ENCODE measurements at places on chromosomes 12 and 14.

DNA sequence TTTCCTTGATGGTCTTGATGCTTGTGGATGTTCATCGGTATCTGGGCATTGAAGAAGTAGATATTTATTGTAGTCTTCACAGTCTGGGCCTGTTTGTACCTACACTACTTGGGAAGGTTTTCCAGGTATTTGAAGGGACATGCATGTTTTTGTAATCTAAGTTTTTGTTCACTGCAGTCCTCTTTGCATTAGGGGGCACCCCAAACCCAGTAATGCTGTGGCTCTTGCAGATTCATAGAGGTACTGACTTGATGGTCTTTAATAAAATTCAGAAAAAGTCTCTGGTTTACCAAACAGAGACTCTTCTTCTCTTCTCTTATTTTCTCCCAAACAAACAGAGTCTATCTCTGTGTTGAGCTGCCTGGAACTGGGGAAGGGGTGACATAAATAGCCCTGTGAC lies 150.9 kb upstream of the SLC16A7 start:
- no peak for DNase-seq

DNA sequence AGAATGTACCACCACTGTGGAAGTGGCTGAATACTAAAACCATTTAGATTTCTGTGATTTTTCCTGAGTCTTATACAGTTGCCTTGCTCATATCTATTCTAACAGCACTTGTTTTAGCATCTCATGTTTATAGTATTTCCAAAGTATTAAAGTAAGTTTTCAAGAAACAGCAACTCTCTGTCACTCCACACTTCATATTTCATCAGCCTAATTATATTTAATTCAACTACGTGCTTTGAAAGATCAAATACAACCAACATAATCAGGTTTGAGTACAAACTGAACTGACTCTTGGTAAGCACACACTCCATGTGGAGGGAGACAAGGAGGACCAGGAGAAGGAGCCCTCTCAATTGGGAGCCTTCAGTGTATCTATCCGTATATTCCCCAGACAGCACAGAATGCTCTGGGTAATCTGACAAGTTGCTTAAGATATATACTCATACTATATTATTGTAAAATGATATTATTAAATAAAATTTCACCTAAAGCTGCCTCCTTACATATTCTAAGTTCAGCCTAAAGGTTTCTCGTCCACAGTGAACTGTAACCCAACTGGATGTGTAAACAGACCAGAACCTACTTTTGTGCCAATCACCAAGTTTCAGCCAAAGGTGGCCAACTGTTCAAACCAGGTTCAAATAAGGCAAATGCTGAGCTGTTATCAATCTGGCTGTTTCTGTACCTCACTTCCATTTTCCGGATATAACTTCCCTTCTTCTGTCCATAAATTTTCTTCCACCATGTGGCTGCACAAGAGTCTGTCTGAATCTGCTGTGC lies 105.0 kb upstream of the RASSF8 start:
- no peak for DNase-seq

DNA sequence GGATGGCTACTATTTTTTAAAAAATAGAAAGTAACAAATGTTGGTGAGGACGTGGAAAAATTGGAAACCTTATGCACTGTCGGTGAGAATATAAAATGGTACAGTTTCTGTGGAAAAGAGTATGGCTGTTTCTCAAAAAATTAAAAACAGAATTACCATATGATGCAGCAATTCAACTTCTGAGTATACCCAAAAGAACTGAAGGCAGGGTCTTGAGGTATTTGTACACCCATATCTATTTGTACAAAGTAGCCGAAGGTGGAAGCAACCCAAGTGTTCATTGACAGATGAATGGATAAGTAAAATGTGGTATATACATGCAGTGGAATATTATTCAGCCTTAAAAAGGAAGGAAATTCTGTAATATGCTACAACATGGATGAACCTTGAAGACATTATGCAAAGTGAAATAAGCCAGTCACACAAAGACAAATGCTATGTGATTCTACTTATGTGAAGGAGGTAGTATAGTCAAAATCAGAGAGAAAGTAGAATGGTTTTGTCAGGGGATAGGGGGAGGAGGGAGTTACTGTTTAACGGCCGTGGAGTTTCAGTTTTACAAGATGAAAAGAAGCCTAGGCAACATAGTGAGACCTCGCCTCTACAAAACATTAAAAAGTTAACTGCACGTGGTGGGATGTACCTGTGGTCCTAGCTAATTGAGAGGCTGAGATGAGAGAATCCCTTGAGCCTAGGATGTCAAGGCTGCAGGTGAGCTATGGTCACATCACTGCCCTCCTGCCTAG lies 38.4 kb upstream of the CCT2 start:
- no peak for DNase-seq

GRCh38 chr12:127162307-127162706 lies 1104.7 kb upstream of the TMEM132C start:
- DNase-seq, result no peak

GRCh38 chr14:52686176-52686575 lies 9.2 kb downstream of the ERO1A start:
- DNase-seq, result no peak

- DNase-seq, result no peak
These were observed 585 bp upstream of the TEAD4 start for GRCh38 chr12:2958432-2959191.

GRCh38 chr12:91104812-91105466 lies 6.4 kb downstream of the LUM start:
- DNase-seq, result no peak

GRCh38 chr12:1083889-1084262 lies 92.9 kb downstream of the ERC1 start:
- no peak for DNase-seq

DNA sequence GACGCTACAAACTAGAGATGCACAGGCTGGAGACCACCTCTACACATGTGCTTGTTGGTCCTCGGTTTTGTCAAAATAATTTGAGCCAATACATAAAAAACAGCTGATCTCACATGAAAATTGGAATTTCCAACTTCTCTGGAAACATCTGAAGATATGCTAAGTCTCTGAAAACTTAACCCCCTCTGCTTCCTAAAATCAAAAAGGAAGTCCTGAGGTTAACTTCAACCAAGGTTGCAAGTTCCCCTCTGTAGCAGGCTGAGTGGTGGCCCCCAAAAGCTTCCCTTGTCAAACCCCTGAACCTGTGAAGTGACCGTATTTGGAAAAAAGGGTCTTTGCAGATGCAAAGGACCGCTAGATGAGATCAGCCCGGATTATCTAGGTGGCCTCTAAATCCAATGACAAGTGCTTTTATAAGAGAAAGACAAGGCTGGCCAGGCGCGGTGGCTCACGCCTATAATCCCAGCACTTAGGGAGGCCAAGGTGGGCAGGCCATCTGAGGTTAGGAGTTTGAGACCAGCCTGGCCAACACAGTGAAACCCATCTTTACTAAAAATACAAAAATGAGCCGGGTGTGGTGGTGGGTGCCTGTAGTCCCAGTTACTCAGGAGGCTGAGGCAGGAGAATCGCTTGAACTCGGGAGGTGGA lies 32.0 kb upstream of the VPS37B start:
- DNase-seq, result no peak

DNA sequence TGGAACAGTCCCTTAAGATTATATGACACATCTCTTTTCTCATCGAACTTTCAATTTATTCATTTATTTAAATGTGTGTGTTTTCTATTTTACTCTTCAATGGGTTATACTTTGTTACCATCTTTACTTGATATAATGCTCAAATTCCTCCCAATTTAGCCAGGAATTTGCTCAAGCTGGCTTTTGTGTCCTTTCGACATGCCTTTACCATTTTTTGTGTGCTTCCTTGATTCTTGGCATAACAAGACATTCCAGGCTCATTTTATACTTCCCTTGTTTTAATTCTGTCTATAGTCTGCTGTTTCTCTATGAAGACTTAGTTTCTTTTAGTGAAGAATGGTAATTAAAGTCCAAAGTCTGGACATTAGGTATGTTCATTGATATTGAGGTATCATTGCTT lies 315.8 kb downstream of the AEBP2 start:
- no peak for DNase-seq

DNA sequence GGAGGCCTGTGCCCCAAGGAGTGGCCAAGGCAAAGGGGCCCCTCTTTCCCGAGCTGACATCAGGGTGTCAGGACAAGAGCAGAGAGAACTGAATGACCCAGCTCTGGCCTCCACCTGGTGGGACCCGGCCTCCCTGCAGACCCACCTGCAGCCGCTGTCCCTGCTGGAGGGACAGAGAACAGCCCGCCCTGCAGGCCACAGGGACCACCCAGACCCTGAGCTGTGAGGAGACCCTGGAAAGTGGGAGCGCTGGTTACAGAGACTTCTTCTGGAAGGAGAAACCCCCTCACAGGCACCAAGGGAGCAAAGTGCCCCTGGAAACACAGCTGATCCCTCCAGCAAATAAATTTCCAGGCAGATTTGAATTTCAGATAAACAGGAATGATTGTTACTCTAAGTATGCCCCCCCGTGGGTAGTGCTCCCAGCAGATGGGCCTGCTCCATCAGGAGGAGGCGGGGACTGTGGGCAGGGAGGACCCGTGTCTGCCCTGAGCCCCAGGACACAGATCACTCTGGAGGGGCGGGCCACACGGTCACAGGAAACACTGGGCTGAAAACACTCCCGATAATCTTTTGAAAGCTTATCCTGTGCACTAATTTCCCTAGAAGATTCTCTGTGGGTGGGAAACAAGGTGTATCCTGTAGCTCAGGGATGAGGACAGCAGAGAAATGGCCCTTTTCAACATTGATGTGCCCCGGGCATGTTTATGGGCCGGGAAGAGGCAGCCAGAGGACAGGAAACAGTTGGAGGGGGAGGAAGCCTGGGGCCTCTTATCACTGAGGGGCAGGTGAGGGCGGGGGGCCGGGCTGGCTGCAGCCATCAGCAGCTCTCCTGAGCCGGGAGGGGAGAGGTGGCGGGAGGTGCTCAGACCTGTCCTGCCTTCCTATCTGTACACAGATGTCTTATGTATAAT lies 276.0 kb downstream of the ADGRD1 start:
- DNase-seq, result no peak

DNA sequence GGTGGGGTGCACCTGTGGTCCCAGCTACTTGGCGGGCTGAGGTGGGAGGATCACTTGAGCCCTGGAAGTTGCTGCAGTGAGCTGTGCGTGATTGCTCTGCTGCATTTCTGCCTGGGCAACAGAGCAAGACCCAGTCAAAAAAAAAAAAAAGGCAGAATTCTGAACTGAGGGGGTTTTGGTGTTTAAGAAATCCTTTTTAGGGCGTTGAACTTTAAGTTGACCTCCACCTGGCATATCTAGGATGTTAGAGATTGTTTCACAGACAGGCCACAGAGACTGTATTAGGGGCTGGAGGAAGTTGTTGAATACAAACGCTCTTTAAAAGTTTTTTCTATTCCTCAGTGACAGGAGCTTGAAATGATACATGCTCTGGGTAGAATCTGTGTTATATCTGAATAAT lies 60.5 kb downstream of the FBXW8 start:
- DNase-seq, result no peak

DNA sequence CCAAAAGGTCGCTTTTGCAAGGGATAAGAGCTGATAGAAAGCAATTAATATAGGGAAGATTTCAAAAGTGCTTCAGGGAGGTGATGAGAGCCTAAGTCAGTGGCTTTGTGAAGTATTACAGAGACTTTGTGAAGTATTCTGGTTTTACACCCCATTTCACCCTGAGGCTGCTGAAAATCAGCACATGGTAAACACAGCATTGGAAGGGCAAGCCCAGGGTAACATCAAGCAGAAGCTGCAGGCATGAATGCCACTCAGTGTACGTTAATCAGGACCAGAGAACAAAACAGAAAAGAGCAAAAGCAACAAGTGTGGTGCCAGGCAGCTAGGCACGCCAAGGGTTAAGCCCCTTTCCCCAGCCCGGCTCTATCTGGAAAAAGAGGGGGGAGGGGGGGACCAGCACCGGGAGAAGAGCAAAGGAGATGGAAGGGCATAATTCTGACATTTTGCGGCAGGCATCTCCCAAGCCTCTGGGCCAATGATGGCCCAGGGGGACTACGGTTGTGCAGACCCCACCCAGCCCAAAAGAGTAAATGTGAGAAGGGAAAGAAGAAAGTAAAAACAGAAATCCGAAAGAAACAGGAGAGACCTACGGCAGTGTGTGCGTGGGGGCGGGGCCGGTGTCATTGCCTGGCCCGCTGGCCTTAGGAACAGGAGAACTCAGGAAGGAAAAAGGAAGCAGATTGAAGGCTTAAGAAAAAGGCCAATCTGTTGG lies 58.9 kb downstream of the DHRS2 start:
- no peak for DNase-seq

DNA sequence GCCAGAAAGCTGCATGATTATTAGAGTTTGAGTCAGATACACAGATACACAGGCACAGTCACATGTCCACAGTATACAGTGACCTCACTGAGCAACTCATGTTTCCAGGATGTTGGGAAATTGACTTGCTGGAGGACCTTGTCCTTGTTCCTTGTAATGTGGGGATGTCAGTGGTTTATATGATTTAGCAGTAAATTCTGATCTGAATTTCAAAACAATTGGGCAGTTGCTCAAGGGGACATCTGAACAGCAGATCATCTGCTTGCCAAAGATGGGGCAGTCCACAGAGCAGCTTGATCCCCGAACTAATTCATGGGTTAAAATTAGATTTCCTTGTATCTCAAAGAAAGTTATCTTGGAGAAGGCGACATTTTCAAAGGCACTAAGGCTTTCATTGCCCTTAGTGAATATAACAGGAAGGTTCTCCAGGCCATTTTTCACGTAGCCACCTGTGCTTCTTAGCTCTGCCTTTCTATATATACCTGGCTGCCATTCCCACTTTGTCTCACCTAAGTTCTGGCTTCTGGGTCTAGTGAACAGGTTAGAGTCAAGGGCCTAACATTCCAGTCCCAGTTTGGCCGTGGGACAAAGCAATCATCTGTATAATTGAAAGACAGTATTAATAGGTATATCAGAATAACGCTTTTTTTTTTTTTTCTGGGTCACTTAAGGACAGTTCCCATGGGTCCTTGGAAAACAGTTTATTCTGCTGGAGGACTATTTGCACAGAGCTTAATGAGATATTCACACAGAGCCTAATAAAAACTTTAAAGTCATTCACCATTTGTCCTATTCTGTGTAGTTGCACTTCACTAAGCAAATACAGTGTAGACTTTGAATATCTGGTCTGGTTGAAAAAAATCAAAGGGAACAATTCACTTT lies 64.9 kb upstream of the STRN3 start:
- no peak for DNase-seq

- no peak for DNase-seq
These were observed 3.4 kb downstream of the NACA start for GRCh38 chr12:56721721-56722120.

DNA sequence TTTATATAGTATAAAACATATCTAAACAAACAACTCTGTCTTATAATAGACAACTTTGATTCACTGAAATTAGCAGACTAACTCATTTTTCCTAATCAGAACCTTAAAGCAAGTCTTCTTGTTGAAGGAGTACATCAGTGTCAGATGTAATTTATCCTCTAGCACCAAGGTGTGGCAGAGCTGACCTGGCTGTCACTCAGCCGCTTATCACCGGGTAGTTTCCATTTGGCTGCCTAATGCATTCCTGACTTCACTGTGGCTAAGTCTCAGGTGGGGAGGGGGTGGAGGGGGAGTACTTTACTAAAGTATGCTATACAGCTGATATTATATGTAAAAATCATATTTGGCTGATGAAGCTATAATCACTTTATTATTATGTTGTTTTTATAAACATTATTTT lies 339.9 kb upstream of the RGS6 start:
- no peak for DNase-seq

Data from stimulated activated CD8-positive, alpha-beta memory T cell treated with anti-CD3 and anti-CD28 coated beads, Interleukin-7, amount 100 ng/mL, for 1 hour (primary cell).